ENCODE measurements at places on chromosomes 3 and 15.

DNA sequence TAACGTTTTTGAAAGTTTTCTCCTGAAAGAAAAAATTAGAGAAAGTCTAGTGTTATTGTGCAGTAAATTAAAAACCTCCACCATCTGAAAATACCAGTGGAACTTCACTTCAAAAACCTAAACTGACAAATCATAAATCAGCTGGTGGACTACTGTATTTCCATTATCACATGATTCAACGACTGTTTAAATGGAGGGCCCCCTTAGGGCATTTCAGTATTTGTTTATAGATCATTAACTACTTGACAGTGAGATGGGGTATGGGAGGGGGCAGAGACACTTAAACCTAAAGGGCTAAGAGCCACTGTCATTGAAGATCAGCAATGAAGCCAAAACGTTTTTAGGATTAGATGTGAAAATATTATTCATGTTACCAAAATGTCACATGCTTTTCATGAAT is 8.8 kb upstream of the C15orf61 start:
- no peak for DNase-seq

DNA sequence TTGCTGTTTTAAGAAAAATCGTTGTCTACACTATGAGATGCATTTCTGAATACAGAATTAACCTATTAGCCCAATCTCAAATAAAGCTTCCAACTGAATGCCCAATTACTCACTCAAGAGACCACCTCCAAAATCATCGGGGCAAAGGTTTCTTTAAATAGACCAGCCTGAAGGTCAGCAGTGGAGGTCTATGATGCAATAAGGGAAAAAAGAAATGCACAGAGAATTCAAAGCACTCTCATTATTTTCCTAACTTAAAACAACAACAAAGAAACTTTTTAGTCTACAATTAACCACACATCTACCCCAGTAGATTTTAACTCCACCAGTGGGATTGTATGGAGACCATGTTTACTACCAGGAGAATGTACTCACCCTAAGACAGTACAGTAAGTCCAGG is 657.7 kb upstream of the CCDC54 start:
- no peak for DNase-seq

- DNase-seq: no peak
Measured at GRCh38 chr3:73591286-73591800, 33.4 kb downstream of the PDZRN3 start.

- peak; percentile 97 for DNase-seq
Measured at GRCh38 chr3:45547764-45548680, 46.5 kb upstream of the LIMD1 start.

GRCh38 chr15:31483053-31483985 is 156.7 kb downstream of the KLF13 start:
- no peak for DNase-seq

Measured in MV-4-11 (cell line).